ENCODE measurements at places on chromosomes 2 and 18.

DNA sequence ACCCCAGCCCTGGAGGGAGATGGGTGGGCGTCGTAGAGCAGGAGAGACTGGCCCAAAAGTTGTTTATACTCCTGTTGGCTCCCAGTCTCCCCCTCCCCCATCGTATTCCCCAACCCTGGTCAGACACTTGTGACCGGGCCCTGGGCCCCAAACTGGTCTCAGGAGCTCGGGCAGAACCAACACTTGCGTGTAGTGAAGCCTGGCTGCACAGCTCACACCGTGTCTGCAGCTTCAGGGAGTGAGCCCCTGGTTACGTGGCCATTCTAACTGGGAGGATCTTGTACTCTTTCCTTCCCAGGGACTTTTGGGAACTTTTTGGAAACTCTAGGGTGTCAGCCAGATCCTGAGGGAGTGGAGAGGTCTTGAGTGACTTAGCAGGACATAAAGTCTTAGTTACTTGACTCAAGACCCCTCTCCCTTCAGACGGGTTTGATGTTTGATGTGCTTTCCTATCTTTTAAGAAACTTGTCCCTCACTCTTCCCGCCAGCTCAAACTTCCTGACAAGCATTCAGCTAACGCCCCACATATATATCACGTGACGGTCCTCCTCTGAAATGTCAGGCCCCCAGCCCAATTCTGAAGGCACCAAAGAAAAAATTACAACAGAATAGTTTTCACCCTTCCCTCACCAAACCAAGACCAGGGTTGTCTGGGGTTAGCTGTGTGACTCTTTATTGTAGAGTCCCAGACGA lies 2.3 kb downstream of the PKDCC start:
- no peak for DNase-seq

DNA sequence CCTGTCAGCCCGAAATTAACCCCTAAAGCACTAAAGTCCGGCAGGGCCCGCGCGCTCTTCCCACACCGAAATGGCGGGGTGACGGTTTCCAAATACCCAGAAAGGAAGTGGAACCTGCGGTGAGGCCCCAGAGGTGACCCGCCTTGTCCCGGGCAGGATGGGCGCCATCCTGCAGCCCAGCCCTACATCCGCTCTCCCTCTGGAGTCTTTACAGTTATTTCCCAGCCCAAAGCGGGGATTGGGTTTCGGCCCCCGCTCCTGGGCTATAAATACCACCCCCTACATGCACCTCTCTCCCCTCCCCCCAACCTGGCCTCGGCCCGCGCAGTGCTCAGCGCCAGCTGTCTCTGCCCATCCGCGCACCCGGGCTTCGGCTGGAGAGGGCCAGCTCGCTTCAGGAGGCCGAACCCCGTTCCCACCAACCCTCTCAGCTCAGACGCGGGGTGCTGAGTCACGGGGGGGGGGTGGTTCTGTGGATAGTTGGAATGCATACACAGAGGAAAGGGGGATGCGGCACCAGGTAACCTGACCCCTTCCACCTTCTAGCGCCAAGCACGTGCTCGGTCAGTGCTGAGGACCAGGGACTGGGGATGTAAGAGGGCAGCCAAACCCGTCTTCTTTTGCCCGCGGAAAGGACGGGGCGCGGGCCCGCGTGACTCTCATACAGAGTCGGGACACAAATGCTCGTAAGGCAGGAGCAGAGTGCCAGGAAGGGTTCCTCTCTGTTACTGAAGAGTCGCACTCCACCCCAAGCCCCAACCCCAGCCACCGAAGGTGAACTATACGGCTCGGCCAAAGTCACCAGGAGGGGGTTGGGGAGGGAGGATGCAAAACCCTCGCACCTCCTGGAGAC lies at the start of gene TUBA4B:
TSS of gene TUBA4B (plus strand) at position 344 of the 853 bp plus-strand sequence. CDS start at position 509, 165 bp downstream.
- peak; percentile 37 for DNase-seq

DNA sequence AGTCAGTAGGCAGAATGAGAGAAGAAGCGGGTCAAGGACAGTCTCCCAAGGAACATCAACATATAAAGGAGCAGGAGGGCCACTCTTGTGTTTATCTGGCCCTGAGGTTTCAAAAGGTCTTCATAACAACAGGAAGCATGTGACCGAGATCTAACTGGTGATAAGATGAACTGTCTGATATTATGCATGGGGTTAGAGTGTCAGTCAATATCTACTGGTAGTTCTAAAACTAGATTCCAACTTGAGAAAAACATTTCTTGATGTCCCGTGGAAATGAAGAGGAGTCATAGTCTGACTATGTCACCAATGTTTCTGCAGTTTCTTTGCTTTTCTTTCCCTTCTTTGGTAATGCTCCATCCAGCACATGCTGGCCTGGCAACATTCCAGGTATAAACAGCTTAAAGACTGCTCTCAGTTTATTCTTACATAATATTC lies 77.5 kb upstream of the ITPRID2 start:
- no peak for DNase-seq

- DNase-seq = no peak
These were observed 137.0 kb upstream of the CTNNA2 start for GRCh38 chr2:79375817-79376216.

GRCh38 chr2:196249860-196250259 lies 78.5 kb upstream of the STK17B start:
- DNase-seq = no peak

DNA sequence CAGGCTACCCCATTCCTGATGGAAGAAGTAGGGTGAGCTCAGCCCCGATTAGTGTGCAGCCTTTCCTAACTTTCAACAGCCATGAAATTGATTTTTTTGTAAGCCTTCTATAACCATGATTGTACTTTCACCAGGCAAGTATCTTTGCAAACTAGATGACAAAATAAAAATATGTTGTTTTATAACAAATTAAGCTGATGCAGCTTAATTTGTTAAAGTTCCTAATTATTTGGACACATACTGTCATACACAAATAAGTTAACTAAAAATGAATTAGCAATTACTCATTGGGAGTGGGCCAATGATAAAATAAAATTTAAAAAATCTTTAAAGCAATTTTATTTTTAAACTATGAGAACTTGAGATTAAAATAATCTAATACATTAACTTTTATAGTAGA lies 113.1 kb upstream of the FANCL start:
- no peak for DNase-seq

DNA sequence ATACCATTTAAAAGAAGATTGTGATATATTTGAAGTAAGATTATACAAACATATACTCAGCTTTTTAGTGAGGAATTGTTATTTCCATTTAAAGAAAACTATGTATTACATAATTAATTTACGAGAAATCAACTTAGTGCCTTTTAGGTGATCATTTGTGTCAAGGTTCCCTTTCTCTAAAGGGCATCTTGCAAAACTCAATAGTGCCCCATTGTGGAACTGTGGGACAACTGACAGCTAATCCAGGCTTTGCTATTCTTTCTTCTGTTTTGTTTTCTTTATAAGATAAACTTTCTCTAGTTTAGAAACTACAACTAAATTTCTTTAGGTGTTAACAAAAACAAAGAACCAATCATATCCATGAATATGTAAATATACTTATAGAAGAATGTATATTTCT lies 24.3 kb upstream of the VIT start:
- no peak for DNase-seq

DNA sequence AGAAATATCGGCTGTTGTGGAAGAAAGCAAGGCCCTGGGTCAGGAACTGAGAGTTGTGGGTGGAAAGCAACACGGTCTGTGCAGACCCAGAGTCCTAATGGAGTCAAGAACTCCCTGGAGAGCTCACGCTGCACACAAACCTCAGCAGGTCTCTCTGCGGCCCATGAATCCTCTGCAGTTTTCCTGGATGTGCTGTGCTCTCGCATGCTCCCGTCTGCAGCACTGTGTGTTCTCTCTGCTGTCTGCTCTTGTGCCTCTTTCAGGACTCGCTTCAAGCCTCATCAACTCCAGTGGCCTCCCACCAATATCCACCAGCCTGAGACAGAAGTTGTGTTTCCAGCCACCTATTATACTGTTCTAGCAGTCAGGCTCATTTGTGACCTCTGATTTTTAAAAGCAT lies 24.3 kb downstream of the RNU4ATAC start:
- no peak for DNase-seq

DNA sequence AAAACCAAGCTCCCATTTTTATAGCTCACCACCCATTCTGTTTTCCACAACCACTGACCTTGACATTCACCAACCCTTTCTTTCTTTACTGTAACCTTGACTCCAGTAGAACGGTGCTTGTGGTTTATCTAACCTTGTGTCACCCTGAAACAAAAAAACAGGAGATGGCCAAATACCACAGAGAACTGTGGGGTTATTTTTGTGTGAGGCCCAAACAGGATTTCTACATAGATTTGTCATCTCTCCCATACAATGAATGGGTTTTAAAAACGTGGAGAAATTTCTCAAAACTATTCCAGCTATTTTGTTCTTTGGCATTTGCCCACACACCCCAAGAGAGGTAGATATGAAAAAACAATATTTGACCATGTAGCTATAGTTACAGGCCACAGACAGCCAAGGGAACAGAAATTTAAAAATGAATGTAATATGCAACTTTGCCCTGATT lies 231.3 kb upstream of the TANK start:
- no peak for DNase-seq

DNA sequence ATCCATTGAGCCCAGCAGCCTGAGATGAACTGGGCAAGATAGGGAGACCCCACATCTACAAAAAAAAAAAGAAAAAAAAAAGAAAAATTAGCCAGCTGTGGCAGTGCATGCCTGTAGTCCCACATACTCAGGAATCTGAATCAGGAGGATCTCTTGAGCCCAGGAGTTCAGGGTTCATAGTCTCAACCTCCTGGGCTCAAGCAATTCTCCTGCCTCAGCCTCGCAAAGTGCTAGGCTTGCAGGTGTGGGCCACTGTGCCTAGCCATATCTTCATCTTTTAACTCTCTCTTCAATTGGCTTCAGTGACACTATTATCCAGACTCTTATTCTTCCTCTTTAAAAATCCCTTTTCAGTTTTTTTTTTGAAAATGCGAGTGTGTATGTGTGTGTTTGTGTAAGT lies 28.5 kb upstream of the YES1 start:
- DNase-seq = no peak

- no peak for DNase-seq
These were observed 482.0 kb downstream of the TSN start for GRCh38 chr2:122237450-122237849.

DNA sequence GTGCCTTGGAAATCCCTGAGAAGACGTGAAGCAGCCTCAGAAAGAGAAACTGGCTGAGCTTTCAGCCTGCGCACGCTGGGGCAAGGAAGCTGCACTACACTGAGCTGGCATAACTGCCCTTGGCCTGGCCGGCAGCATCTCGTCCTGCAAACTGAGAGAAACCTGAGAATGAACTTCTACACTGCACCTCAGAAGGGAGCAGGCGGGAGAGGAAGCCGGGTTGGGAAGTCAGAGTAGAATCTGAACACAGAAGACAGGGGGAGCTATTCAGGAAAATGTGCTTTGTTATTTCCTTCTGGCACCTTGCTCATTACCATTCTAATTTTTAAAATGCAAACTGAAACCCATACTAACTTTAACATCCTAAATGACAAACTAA lies 70.9 kb downstream of the ZEB2 start:
- DNase-seq = no peak

DNA sequence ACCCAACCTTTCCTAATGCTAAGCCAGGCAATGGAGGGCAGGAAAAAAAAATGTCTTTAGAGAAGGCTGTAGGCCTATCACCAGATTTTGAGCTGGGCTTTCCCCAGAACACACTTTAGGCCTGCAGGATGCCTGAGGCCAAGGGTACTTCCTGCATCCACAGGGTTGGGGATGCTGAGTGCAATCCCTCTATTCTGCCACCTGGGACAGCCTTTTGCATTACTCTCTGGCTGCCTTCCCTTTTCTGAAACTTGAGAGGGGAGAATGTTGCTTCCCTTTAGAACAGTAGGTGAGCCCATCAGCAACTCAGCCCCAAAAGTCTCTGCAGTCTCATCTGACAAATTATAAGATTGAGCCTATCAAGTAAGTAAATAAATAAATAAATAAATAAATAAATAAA lies 195.2 kb downstream of the SLC8A1 start:
- DNase-seq = peak; percentile 87

DNA sequence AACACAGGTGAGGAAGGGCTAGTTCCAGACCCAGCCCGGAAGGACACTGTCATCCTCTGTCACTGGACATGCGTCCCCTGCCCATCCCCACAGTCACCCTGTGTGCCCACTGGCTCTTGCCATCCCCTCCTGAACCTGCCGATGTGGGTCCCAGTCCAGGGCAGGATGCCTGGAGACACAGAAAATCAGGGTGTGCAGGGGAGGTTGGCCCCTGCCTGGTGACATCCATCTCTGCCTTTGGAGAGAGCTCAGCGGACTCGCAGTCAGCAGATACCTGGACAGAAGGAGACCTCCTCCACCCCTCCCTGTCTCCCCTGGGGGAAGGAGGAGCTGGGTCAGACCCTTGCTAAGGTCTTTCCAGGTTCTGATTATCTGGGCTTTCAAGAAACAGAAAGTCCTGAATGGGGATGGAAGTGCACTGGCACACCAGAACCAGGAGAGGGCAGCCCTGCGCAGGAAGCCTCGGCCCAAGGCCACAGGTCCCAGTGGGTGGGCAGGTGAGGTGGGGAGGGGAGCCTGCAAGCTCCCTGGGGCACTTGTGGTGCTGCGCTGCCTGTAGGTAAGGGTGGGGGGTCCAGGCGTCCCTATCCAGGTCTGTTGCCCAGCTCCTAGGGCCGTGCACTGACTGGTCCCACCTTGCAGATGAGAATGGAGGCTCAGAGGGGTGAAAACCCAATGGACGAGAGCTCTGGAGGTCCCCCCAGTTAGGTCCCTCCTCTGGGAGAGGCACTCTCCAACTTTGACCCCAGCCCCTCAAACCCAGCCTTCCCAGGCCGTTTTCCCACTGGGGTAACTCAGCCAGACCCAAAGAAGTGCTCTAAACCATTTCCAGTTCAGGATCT lies 9.7 kb upstream of the OTOS start:
- DNase-seq = peak; percentile 17

- peak; percentile 78 for DNase-seq
These were observed 241.3 kb downstream of the PRKCE start for GRCh38 chr2:45892757-45893156.

DNA sequence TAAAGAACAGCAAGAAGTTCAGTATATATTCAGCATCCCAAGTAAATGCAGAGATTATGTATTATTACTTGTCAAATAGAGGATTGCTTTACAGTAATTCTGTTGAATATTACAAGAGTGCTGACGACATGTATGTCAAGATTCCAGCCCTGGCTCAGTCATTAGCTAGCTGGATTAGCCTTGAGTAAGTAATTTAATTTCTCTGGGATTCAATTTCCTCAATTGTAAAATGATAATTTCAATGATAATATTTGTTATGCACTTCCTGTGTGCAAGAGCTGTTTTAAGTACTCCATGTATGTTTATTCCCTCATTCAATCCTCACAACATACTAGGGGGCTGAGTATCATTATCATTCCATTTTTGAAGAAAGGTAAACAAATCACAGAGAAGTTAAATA lies 44.0 kb downstream of the TCF4 start:
- DNase-seq = no peak
